ENCODE measurements at places on chromosomes 6 and 20. TPM values are rescaled to one million over a fixed set of nuclear protein-coding genes. Genes with fewer than 3 reads are reported as not detected.

- H3K36me3 ChIP-seq, result no peaks in the 10 kb centered on the region
- peak; percentile 92 for DNase-seq
- peak overlapping the region; percentile 28 for H3K4me3 ChIP-seq
- H3K4me1 ChIP-seq, result peaks cover 26% of the 10 kb centered on the region
These were observed 97.4 kb downstream of the OR2B2 start for GRCh38 chr6:27814665-27815424.

The STX11 gene
- total RNA-seq, result 1.3 TPM

The THBD gene
- total RNA-seq, result 1.0 TPM

DNA sequence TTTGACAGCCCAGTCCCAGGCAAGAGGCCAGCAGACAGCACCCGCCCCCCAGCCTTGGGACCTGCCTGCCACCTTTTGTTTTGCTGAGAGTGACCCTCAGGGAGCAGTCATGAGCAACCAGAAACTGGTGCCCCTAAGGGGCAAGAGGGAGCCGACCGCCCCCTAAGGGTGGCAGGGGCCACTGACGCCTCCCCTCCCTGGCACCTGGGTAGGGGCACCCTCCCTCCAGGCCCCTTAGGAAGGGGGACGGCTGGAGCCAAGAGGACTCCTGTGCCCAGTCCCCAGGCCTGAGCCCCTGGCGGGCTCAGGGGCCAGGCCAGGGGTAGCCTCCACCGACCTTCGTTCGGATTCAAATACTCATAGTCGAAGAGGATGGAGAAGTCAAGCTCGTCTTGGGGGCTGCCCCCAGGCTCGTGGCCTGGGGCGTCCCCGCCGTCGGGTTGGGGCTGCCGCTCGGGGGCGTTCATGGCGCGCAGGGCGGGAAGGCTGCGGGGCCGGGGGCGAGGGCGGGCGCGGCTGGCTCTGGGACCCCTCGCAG is 417 bp downstream of the NFATC2 start:
- peak; percentile 79 for DNase-seq
- no peaks in the 10 kb centered on the region for H3K27me3 ChIP-seq
- H3K4me1 ChIP-seq, result peaks cover 27% of the 10 kb centered on the region
- peak overlapping the region; percentile 26 for H3K27ac ChIP-seq
- peak overlapping the region; percentile 44 for H3K4me3 ChIP-seq

The MAS1 gene
- total RNA-seq, result not detected

The RAB44 gene
- not detected for total RNA-seq

DNA sequence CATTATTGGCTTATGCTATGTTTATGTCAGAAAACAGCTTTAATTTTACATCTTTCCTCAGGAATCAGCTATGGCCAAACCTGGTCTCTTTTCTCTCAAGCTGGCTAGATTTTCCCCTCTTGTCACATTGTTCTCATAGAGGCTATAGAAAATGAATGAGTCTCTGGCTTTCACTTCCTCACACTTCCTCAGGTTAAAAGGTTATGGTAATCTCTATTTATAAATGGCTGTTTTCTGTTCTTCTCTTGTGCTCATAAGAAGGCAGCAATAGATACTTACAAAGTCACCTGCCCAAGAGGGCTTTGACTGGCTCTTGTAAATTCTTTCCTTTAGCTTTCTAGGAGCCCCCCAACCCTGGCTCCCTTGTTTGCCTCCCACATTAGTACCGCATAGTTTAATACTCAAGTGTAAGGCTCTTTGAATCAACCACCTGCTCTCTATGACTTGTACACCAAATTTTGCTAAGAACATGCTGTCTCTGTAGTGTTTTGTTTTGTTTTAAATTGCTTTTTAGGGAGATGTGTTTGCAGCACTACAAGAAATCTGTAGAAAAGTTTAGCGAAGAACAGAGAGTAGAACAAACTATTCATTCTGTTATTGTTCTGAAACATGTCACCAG is 897.4 kb upstream of the CITED2 start:
- H3K27ac ChIP-seq, result no peak overlapping the region
- H3K36me3 ChIP-seq, result no peaks in the 10 kb centered on the region

- H3K36me3 ChIP-seq, result no peaks in the 10 kb centered on the region
- H3K4me3 ChIP-seq, result no peak overlapping the region
- no peak for DNase-seq
- peak overlapping the region; percentile 64 for H3K27ac ChIP-seq
These were observed 132.2 kb downstream of the SNX5 start for GRCh38 chr20:17836303-17836861.

The MRPL2 gene
- 123 TPM for total RNA-seq

GRCh38 chr6:30759575-30760239 is 15.4 kb upstream of the IER3 start:
- no peak overlapping the region for H3K4me3 ChIP-seq
- peaks cover 39% of the 10 kb centered on the region for H3K4me1 ChIP-seq
- no peaks in the 10 kb centered on the region for H3K27me3 ChIP-seq
- peak overlapping the region; percentile 75 for H3K27ac ChIP-seq

- DNase-seq, result no peak
- H3K27ac ChIP-seq, result no peak overlapping the region
- H3K4me3 ChIP-seq, result no peak overlapping the region
- no peaks in the 10 kb centered on the region for H3K36me3 ChIP-seq
- H3K27me3 ChIP-seq, result no peaks in the 10 kb centered on the region
These were observed 168.3 kb upstream of the THEMIS start for GRCh38 chr6:128069188-128069587.

DNA sequence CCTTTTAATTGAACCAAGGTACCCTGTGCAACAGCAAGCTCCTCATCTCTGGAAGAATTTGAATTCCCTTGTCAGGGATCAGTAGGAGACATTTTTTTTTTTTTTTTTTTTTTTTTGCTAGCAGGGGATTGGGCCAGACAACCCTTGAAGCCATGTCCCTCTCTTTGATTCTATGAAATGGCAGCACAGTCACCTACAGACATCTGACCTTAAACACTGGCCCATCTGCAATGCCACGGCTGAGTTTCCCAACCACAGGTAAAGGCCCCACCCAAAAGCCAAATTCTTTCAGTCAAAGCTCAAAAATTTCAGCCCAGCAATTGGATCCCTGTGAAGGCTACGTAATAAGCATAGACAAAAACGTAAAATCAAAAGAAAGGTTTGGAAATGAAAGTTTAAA is 94.2 kb downstream of the FYN start:
- H3K27ac ChIP-seq, result no peak overlapping the region
- DNase-seq, result no peak
- no peak overlapping the region for H3K4me3 ChIP-seq
- H3K27me3 ChIP-seq, result no peaks in the 10 kb centered on the region
- H3K36me3 ChIP-seq, result no peaks in the 10 kb centered on the region
- H3K4me1 ChIP-seq, result peaks cover 5% of the 10 kb centered on the region

- H3K27me3 ChIP-seq, result no peaks in the 10 kb centered on the region
- peaks cover 11% of the 10 kb centered on the region for H3K4me1 ChIP-seq
- H3K36me3 ChIP-seq, result no peaks in the 10 kb centered on the region
- H3K4me3 ChIP-seq, result no peak overlapping the region
- H3K27ac ChIP-seq, result no peak overlapping the region
These were observed 21.2 kb upstream of the ELOVL5 start for GRCh38 chr6:53369876-53370515.

The GSTA3 gene
- not detected for total RNA-seq

GRCh38 chr20:38113401-38114325 is 51.4 kb downstream of the TGM2 start:
- H3K4me3 ChIP-seq, result no peak overlapping the region
- peak overlapping the region; percentile 34 for H3K27ac ChIP-seq
- peak; percentile 93 for DNase-seq
- H3K36me3 ChIP-seq, result no peaks in the 10 kb centered on the region
- peaks cover 76% of the 10 kb centered on the region for H3K4me1 ChIP-seq
- H3K27me3 ChIP-seq, result no peaks in the 10 kb centered on the region

The CALHM5 gene
- total RNA-seq, result 1.3 TPM

DNA sequence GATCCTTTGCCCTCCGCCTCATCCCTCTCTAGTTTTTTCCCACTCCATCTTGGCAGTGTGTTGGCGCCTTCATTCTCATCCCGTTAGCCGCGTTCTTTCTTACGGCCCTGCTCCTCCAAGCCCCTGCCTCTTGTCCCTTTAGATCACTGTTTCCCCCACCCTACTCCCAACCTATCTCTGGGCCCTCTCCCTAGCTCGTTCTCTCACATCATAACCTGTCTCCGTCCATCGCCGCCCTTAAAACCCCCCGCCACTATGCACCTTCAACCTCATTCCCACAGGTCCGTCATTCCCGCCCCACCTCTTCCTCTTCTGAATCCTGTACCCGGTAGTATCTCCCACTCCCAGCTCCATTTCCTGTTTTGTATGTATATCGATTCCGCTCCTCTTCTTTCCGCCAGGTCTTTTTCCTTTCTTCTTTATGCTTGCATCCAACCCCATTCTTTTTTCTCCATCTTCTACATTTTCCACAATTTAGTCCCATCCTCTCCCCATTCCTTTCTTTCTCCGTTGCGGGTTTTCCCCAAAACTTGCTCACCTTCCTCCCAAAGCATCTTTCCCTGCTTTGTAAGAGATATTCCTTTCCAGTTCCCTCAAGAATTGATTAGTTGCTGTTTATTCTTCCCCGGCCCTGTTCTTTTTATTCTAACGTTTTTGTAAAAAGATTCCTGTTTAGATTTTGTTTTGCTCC is 671 bp downstream of the EFHC1 start:
- peak overlapping the region; percentile 69 for H3K4me3 ChIP-seq
- peak; percentile 51 for DNase-seq
- H3K27ac ChIP-seq, result no peak overlapping the region

The CEP162 gene
- 6.8 TPM for total RNA-seq

DNA sequence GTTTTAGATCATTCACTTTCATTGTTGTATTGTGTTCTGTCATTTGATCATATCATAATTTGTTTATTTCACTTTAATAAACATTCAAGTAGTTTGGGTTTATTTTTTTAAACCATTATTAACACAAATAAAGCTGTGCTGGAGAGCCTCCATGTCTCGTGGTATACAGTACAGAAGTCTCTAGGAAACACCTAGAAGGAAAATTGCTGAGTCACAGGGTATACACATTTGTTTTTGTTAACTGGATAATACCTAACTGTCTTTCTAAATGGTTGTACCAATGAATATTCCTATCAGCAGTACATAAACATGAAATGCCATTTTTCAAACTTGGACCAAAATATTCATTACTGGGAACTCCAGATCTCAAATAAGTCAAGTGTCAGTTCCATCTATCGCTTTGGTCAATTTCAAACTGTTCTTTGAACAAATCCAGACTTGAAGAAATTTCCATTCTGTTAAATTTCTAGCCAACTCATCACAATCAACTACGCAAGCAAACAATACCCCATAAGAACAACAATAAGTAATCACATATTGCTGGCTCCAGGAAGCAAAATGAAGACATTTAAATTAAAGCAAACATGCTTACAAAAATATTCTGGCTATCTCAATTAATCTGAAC is 138.1 kb downstream of the ATXN1 start:
- no peaks in the 10 kb centered on the region for H3K27me3 ChIP-seq
- H3K4me3 ChIP-seq, result no peak overlapping the region
- no peaks in the 10 kb centered on the region for H3K36me3 ChIP-seq
- H3K27ac ChIP-seq, result no peak overlapping the region
- DNase-seq, result no peak

- no peak for DNase-seq
- no peaks in the 10 kb centered on the region for H3K36me3 ChIP-seq
- no peaks in the 10 kb centered on the region for H3K27me3 ChIP-seq
- no peak overlapping the region for H3K27ac ChIP-seq
These were observed 53.3 kb upstream of the SLC22A23 start for GRCh38 chr6:3510178-3510577.

The OR2W1 gene
- not detected for total RNA-seq

GRCh38 chr20:51610111-51610510 is 67.6 kb upstream of the NFATC2 start:
- H3K4me3 ChIP-seq, result no peak overlapping the region
- H3K4me1 ChIP-seq, result no peaks in the 10 kb centered on the region
- H3K36me3 ChIP-seq, result peaks cover 13% of the 10 kb centered on the region
- no peak overlapping the region for H3K27ac ChIP-seq
- H3K27me3 ChIP-seq, result no peaks in the 10 kb centered on the region

DNA sequence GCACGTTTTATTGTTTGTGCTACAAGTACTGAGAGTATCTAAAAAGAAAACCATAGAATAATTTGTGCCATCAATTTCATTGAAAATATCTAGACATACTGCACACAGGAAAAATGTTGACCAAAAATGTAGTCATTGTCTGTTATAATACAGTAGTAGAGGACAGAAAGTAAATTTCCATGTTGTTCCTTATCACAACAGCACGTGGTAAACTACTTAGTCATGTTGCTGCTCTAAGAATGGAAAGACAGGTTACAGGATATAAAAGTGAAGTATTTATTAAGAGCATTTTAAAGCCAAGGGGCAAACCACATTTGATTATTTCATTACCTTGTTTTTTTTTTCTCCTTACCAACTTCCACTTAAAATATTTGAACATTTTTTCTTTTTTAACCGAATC is 89.0 kb upstream of the CEP85L start:
- H3K4me3 ChIP-seq, result no peak overlapping the region
- no peak overlapping the region for H3K27ac ChIP-seq
- DNase-seq, result no peak
- no peaks in the 10 kb centered on the region for H3K27me3 ChIP-seq

GRCh38 chr20:63024573-63025392 is 18.0 kb upstream of the BHLHE23 start:
- no peaks in the 10 kb centered on the region for H3K27me3 ChIP-seq
- no peak overlapping the region for H3K27ac ChIP-seq
- DNase-seq, result no peak
- no peaks in the 10 kb centered on the region for H3K36me3 ChIP-seq
- H3K4me3 ChIP-seq, result no peak overlapping the region

The CNKSR3 gene
- 31.8 TPM for total RNA-seq

The SLC22A7 gene
- not detected for total RNA-seq

- peaks cover 1% of the 10 kb centered on the region for H3K36me3 ChIP-seq
- no peaks in the 10 kb centered on the region for H3K27me3 ChIP-seq
- DNase-seq, result no peak
- no peaks in the 10 kb centered on the region for H3K4me1 ChIP-seq
These were observed 17.4 kb downstream of the HSF2 start for GRCh38 chr6:122416825-122417224.

Measured in Caco-2 (cell line).